HS-27A (cell line): ENCODE measurements at places on chromosomes 2 and 18.

DNA sequence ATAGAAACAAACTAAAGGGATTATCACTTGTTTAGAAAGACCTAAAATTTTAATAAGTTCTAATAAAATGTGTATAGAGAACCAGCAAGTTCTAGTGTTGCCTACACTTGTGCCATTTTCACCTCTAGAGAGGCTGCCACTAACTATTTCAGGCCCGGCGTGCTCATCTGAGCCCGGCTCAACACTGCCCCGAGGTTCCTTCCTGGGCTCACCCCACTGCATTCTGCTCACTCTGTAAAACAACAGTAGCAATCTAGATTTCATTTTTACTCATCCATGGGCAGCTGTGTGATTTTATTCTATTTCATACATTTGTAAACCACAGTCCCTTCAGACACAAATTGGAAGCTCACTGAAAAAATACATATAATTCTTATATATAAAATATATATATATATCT, 253.2 kb downstream of the L3MBTL4 start:
- DNase-seq = no peak

DNA sequence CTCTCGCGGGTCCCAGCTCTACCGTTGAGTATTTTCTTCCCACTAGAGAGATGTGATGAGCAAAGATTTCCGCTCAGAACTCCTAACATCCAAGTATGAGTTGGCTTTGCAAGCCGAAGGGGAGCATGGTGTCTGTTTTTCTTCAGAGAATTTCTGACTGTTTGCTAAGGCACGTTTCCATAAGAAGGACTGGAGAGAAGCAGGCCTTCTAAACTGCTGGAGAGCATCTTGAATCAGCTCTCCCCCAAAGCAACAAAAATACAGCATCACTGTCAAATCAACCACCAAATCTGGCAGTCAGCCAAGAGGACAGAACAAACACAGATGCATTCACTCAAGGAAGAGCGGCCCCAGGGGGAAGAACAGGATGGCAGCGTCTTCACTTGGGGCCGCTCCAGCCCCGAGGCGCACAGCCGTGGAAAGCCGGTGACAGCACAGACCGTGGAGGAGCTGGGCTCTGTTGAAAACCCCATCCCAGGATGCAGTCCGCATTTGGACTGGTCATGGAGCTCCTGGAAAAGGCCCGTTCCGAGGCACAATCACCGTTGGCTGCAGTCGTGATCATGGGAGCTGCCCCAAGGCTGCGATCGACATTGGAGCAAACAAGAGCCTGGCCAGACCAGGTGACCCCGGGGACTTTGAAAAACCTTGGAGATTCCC, 101.4 kb downstream of the NFATC1 start:
- no peak for DNase-seq

DNA sequence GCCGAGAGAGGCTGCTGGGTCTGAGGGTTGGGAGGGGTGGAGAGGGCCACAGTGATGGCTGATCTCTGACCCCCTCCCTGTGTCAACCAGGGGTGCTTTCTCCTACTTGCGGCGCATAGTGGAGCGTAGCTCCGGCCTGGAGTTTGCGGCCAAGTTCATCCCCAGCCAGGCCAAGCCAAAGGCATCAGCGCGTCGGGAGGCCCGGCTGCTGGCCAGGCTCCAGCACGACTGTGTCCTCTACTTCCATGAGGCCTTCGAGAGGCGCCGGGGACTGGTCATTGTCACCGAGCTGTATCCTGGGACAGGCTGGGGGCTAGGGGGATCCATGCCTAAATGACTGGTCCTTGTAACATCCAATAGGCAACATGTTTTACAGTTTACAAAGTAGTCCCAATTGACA, 20.9 kb upstream of the GMPPA start:
- no peak for DNase-seq

- no peak for DNase-seq
Measured at GRCh38 chr2:80061881-80062280, 242.7 kb downstream of the LRRTM1 start.

DNA sequence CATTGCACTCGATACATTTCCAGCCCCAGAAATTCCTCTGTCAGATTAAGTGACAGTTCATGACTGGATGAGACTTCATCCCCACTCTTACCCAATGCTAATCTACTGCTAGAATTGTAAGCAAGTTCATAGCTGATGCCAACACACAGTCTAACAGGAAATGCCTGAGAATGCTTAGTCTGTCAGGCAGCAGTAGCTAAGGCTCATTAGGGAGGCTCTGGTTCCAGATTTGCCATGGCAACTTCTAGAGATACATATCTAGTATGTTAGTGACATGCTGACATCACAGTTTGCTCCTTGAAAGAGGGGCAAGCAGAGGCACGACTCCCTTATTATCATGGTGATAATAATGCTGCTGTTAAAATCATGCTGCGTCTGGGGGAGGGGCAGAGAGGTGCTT, 198.4 kb downstream of the RBM43 start:
- DNase-seq = no peak

DNA sequence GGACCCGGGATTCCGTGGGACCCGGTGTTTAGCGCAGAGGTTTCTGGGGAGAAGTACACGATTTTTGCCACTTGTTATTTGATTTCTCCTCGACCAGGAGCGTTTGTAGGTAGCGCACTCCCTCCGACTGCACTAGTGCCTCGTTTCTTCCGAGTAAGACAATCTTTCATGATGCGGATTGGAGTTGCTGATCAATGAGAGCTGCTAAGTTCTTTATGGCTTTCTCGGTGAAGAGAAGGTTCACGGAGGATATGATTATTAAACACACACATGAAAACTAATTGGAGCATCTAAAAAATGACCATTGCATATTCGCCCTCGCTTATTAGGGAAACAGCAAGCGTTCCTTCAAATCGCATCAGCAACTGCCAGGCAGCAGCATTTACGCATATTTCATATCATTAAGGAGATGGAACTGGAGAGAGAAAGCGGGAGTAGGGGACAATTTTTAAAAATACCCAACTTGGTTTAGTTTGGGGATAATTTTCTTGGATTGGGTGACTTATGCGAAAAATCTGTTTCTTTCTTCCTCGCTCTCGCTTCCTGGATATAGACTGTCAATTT, 616 bp downstream of the EML6 start:
- no peak for DNase-seq

DNA sequence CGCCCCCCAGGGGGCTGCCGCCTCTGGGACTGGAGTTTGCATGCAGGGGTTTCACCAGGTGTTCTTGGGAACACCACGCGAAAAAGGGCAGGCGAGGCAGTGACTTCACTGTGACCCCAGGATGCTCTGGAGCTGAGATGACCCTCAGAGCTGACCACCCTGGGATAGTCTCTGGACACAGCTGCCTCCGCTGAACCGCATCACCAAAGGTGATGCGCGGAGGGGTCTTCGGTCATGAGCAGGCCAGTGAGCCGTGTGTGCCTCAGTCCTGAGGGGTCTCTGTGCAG, 17.5 kb downstream of the GPR35 start:
- no peak for DNase-seq

- no peak for DNase-seq
Measured at GRCh38 chr18:3233433-3234168, 13.8 kb upstream of the MYOM1 start.

DNA sequence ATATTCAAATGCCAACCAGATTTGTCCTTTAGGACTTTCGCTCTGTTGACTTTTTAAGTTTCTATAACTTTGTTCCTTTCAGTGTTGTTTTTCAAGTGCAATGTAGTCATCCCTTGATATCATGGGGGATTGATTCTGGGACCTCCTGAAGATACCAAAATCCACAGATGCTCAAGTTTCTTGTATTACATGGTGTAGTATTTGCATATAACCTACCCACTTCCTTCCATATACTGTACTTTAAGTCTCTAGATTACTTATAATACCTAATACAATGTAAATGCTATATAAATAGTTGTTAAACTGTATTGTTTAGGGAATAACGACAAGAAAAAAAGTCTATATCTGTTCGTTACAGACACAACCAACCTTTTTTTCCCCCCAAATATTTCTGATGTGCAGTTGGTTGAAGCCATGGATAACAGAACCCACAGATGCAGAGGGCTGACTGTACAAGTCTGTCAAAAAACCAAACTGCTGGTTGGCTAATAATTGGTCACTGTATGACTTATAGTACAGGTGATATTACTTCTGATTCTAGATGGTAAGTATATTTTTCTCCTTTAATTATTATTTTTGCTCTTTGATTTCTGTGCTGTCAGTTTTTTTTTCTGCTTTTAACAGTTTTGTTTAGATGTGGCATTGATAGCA, 201.7 kb upstream of the STON1 start:
- no peak for DNase-seq

- no peak for DNase-seq
Measured at GRCh38 chr2:198905881-198906612, 551.7 kb downstream of the SATB2 start.

GRCh38 chr2:23385351-23385747, 370 bp downstream of the KLHL29 start:
- DNase-seq = no peak

- DNase-seq = no peak
Measured at GRCh38 chr18:36650266-36650665, 178.5 kb downstream of the TPGS2 start.

GRCh38 chr18:4587204-4587603, 132.1 kb upstream of the DLGAP1 start:
- DNase-seq = no peak

GRCh38 chr2:77395011-77395410, 127.2 kb downstream of the LRRTM4 start:
- DNase-seq = no peak

DNA sequence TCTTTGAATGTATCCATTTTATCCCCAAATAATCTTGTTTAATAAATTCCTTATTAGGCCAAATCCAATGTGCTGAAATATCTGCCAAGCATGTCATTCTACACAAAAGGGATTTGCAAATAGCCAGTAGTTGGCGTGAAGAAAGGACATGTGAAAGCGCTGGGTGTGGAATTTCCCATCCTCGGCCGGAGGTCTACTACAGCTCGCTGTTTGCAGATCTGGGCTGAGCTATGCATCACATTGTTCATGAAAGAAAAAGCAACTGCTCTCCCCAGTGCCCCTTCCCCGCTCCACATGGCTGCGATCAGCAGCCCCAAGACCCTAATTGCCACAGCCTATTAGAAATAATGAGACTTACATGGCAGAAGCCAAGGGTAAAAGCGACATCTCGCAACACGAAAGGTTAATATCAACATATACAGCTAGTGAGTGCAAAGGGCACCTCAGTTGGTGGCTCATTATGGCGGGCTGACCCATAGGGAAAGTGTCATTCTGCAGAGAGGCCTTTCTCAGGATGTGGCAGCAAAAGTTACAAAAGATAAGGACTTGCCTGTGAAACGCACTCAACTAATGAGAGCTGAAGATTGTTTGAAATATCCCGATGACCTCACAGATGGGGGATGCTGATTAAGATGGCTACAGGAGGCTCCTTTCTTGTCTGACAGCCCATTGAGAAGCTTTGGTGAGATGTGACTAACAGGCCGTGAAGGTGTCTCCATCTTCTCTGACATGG, 126.9 kb upstream of the CYP1B1 start:
- DNase-seq = no peak

DNA sequence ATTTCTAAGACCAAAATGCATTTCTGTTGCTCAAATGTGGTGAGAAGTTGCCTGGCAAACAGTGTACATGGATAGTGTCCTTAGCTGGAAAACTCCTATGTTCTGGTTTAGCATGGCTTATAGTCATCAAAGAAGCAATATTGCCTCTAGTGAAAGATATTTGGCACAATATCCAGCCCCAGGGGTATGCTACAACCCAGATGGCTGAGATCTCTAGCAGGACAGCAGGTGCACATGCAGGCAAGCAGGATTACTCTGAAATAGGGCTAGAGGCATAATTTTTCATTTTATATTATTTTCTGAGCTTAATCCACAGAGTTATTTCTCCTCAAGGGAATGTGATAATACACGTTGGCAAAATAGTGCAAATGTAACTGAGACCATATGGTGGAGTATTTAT, 34.0 kb downstream of the CCDC195 start:
- no peak for DNase-seq
